ENCODE measurements at places on chromosomes 3 and 15. TPM values are rescaled to one million over a fixed set of nuclear protein-coding genes. Genes with fewer than 3 reads are reported as not detected.
A peak's percentile ranks its signal among the peaks of the same experiment; 100 is the strongest.

GRCh38 chr3:134201201-134202130 lies 49.2 kb downstream of the RYK start:
- no peak overlapping the region for H3K27ac ChIP-seq
- DNase-seq: no peak
- H3K27me3 ChIP-seq: no peaks in the 10 kb centered on the region
- no peaks in the 10 kb centered on the region for H3K4me1 ChIP-seq
- no peak overlapping the region for H3K4me3 ChIP-seq

GRCh38 chr3:132787616-132788300 lies 65.5 kb upstream of the NPHP3 start:
- H3K27ac ChIP-seq: no peak overlapping the region
- no peak for DNase-seq
- no peaks in the 10 kb centered on the region for H3K4me1 ChIP-seq
- no peak overlapping the region for H3K4me3 ChIP-seq
- H3K36me3 ChIP-seq: no peaks in the 10 kb centered on the region

GRCh38 chr15:66387163-66388042 lies 691 bp downstream of the MAP2K1 start:
- H3K27me3 ChIP-seq: no peaks in the 10 kb centered on the region
- H3K4me1 ChIP-seq: peaks cover 54% of the 10 kb centered on the region
- peak overlapping the region; percentile 91 for H3K27ac ChIP-seq
- DNase-seq: peak; percentile 63

DNA sequence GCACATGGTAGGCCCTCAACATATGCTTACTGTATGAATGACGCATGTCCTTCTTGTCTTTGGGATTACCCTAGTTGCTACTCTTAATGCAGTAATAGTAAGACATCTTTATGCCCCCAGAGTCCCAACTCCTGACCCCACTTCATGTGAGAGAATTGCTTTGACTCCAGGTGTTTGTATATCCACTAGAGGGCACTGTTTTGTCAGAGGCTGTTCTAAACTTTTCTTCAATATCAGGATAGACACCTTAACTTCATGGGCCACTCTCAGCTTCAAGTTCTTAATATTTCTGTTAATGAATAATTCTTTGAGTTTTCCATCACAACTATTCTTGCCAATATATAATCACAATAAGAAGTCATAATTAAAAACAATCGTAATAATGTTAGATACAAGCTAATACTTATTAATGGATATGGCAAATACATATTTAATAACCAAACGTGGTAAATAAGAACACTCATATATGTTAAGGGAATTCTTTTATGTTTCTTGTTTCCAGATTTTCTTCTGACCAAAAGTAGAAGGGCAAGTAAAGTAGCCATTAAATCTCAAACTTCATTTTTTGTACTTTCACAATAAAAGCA lies 337.2 kb upstream of the DNAJC19 start:
- peak; percentile 6 for DNase-seq
- no peaks in the 10 kb centered on the region for H3K36me3 ChIP-seq
- no peak overlapping the region for H3K4me3 ChIP-seq
- H3K27me3 ChIP-seq: no peaks in the 10 kb centered on the region
- no peaks in the 10 kb centered on the region for H3K4me1 ChIP-seq

DNA sequence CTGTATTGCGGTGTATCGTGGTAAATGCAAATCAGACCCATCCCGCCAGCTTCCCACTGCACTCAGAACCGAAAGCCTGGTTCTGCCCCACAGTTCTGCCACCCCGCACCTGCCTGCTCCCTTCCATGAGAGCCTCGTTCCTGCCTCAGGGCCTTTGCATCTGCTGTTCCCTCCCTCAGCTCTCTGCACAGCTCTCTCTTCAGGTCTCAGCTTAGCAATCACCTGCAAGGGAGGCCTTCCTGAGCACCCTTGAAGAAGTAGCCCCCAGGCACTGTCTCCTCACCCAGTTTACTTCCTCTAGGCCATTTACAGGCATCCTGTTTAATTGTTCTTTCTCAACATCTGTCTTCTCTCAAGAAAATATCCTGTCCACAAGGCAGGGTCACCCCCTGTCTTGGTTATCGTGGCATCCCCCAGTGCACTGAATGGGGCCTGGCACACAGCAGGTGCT lies 13.3 kb upstream of the IQSEC1 start:
- H3K4me3 ChIP-seq: no peak overlapping the region
- no peaks in the 10 kb centered on the region for H3K27me3 ChIP-seq
- no peaks in the 10 kb centered on the region for H3K36me3 ChIP-seq
- H3K27ac ChIP-seq: peak overlapping the region; percentile 43
- no peak for DNase-seq

DNA sequence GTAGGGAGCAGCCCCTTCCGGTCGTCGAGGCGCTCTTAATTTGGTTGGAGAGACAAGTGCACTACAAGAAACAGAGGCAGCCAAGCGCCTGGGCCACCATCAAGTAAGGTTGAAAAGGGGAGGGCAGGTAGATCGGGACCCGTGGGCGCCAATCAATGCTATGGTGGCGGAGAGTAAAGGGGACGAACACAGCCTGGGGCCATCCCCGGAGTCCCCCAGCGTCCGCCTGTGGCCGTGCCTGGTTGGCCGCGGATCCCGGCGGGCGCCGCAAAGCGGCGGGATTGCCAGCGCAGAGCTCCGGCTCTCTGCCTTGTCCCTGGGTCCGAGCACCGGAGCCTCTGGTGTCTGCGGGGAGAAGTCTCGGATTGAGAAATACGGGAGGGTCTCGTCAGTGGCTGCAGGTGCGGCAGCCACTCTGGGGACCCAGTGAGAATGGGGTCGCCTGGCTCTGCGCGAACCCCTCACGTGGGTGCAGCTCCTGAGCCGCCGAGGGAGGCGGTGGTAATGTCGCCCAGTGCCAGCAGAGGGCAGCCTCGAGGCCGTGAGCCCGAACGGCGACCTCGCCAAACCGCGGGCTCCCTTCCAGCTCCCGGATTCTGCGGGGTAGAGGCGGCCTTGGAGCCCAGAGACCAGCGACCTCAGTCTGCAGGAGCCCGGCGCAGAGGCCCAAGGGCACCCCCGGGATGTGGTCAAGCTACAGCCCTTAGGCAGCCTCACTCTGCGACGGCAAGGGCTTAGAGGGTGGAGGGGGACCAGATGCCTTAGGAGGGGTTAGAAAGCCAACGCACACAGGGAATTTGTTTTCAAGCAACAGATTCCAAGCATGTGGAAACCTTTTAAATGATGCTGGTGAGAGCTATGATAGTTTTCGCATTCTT lies 10.8 kb downstream of the FOXL2 start:
- DNase-seq: peak; percentile 57
- peaks cover 20% of the 10 kb centered on the region for H3K4me1 ChIP-seq
- H3K4me3 ChIP-seq: peak overlapping the region; percentile 47
- H3K27me3 ChIP-seq: peaks cover 79% of the 10 kb centered on the region
- no peaks in the 10 kb centered on the region for H3K36me3 ChIP-seq

DNA sequence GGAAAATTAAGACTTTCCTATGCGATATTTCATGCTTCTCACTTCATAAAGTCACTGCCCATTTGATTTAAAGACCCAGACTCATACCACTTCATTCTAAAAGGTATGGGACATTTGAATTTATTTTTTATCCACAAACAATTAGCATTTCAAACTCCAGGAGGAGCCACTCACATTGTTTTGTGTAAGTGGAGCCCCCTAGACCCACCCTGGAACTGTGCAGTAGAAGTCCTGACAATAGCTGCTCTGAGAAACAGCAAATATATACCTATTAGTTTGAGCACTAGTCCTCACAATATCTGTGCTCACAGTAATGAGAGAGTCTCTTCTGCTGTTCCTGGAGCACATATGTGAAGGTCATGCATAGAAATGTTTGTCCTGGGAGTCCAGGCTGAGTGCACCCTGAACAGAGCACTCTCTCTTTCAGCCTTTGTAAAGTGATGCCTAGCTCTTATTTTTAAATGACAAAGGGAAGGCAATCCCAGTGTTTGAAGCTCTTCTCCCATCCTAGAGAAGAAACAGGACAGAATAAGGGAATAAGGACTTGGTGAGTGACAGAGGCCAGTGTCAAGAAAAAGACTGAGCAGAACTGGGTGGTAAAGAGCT lies 127.5 kb upstream of the STRIT1 start:
- no peak for DNase-seq
- no peak overlapping the region for H3K4me3 ChIP-seq
- no peaks in the 10 kb centered on the region for H3K27me3 ChIP-seq
- H3K27ac ChIP-seq: no peak overlapping the region
- H3K4me1 ChIP-seq: no peaks in the 10 kb centered on the region

GRCh38 chr15:96889734-96890480 lies 559.4 kb downstream of the NR2F2 start:
- no peaks in the 10 kb centered on the region for H3K36me3 ChIP-seq
- H3K4me3 ChIP-seq: peak overlapping the region; percentile 53
- peaks cover 10% of the 10 kb centered on the region for H3K4me1 ChIP-seq

GRCh38 chr3:197520311-197521276 lies 35.2 kb downstream of the BDH1 start:
- H3K36me3 ChIP-seq: peaks cover 31% of the 10 kb centered on the region
- DNase-seq: no peak
- no peak overlapping the region for H3K27ac ChIP-seq
- no peak overlapping the region for H3K4me3 ChIP-seq

GRCh38 chr3:159964166-159964973 lies 24.3 kb upstream of the IL12A start:
- H3K27me3 ChIP-seq: peaks cover 7% of the 10 kb centered on the region
- no peak overlapping the region for H3K27ac ChIP-seq
- H3K4me3 ChIP-seq: no peak overlapping the region
- no peak for DNase-seq
- no peaks in the 10 kb centered on the region for H3K36me3 ChIP-seq
- no peaks in the 10 kb centered on the region for H3K4me1 ChIP-seq

- peak overlapping the region; percentile 94 for H3K27ac ChIP-seq
- no peaks in the 10 kb centered on the region for H3K27me3 ChIP-seq
- DNase-seq: peak; percentile 69
- H3K36me3 ChIP-seq: peaks cover 23% of the 10 kb centered on the region
- H3K4me3 ChIP-seq: peak overlapping the region; percentile 62
These were observed 154.1 kb upstream of the LPP start for GRCh38 chr3:187999821-188000220.

- H3K27ac ChIP-seq: no peak overlapping the region
- H3K4me1 ChIP-seq: peaks cover 8% of the 10 kb centered on the region
- H3K4me3 ChIP-seq: no peak overlapping the region
- H3K36me3 ChIP-seq: no peaks in the 10 kb centered on the region
These were observed 116.7 kb downstream of the ADCY5 start for GRCh38 chr3:123332124-123332641.

GRCh38 chr15:92452143-92452542 lies 58.5 kb downstream of the ST8SIA2 start:
- peaks cover 8% of the 10 kb centered on the region for H3K27me3 ChIP-seq
- H3K36me3 ChIP-seq: no peaks in the 10 kb centered on the region
- H3K4me1 ChIP-seq: no peaks in the 10 kb centered on the region
- H3K4me3 ChIP-seq: no peak overlapping the region
- H3K27ac ChIP-seq: no peak overlapping the region

DNA sequence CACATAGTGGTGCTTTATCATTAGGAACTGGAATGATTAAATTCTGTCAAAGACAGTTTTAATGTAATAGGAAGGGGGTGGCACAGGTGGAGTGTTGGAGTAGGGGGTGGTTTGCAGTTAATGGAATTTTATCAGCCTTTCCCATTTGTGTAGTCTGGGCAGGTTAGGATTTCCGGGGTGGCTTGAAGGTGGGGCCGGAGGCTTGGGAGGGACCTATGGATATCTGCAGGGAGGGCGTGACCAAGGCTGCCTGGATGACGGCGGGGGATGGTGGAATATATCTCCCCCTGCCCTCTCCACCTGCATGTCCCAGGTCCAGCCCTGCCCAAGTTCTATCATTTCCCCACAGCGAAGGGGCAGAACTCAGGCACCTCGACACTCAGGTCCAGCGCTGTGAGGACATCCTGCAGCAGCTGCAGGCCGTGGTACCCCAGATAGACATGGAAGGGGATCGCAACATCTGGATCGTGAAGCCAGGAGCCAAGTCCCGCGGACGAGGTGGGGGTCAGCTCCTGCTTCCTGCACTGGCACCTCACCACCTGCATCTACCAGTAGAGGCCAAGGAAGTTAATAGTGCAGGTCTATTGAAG lies 15.5 kb downstream of the TTLL3 start:
- no peak overlapping the region for H3K4me3 ChIP-seq
- H3K27me3 ChIP-seq: no peaks in the 10 kb centered on the region
- no peak for DNase-seq

GRCh38 chr3:5473471-5473870 lies 286.0 kb downstream of the EDEM1 start:
- no peak overlapping the region for H3K27ac ChIP-seq
- no peak for DNase-seq
- no peaks in the 10 kb centered on the region for H3K36me3 ChIP-seq

GRCh38 chr3:197858598-197858997 lies 67.5 kb downstream of the LRCH3 start:
- peaks cover 33% of the 10 kb centered on the region for H3K36me3 ChIP-seq
- no peaks in the 10 kb centered on the region for H3K27me3 ChIP-seq
- H3K4me1 ChIP-seq: peaks cover 3% of the 10 kb centered on the region
- no peak for DNase-seq

DNA sequence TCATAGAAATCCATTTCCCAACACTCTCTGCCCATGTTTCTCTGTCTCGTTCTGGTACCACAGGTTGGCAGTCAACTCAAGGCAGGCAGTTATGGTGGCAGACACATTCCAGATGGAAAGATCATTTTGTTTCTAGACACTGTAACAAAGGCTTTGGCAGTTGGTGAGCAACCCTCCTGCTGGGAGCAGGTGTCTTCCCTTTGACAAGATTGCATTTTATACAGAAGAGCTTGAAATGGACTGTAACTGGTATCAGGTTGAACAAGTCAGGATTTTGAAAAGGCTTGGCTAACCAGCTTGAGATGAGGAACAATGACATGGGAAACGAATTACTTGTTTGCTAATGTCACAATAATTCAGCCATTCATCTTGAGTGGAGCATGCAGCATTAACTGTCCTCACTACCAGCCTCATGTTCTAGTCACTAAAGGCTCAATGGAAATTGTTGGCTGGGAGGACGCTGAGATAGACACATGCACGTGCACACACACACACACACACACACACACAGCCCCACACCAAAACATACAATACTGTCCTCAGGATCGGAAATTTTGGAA lies 170.0 kb downstream of the SEMA6D start:
- no peaks in the 10 kb centered on the region for H3K27me3 ChIP-seq
- H3K36me3 ChIP-seq: no peaks in the 10 kb centered on the region
- H3K27ac ChIP-seq: no peak overlapping the region
- no peaks in the 10 kb centered on the region for H3K4me1 ChIP-seq
- no peak for DNase-seq
- H3K4me3 ChIP-seq: no peak overlapping the region

Gene SGO1
- total RNA-seq: 42.4 TPM

Gene UBA7
- total RNA-seq: 249 TPM

Gene ABHD14A
- 16.7 TPM for total RNA-seq

Gene CDHR4
- not detected for total RNA-seq

Gene SLC12A1
- total RNA-seq: not detected

Gene PRSS50
- total RNA-seq: not detected

Gene FEZF2
- not detected for total RNA-seq

Gene STIMATE
- 35.0 TPM for total RNA-seq

Gene CSPG4
- total RNA-seq: not detected

Gene GALK2
- 20.2 TPM for total RNA-seq

Gene CPA3
- total RNA-seq: not detected

Gene SOX14
- not detected for total RNA-seq

Gene CHRNA7
- total RNA-seq: not detected

Gene CHRNA5
- 4.0 TPM for total RNA-seq

Gene NR2F2
- total RNA-seq: not detected

Gene DTX3L
- total RNA-seq: 189 TPM

Gene ETV5
- 0.50 TPM for total RNA-seq

Gene SEMA3G
- total RNA-seq: 0.15 TPM

Gene CADPS
- total RNA-seq: not detected

Gene GUCA1C
- total RNA-seq: not detected

Gene HES1
- total RNA-seq: 2.7 TPM

Gene SYNPR
- total RNA-seq: not detected

Gene C3orf85
- total RNA-seq: not detected

Gene JMJD7
- 23.9 TPM for total RNA-seq

Gene RBPMS2
- not detected for total RNA-seq

Gene WWTR1
- total RNA-seq: 0.27 TPM

Gene CHDH
- total RNA-seq: 0.79 TPM

All from activated CD4-positive, alpha-beta T cell treated with anti-CD3 and anti-CD28 coated beads, Interleukin-2, amount 10 ng/mL, durations not matched to agents 7 days and 5 days (primary cell).